ENCODE measurements at places on chromosomes 3 and 15.

GRCh38 chr3:129878355-129878754 is 15.2 kb downstream of the TMCC1 start:
- no peak for DNase-seq

GRCh38 chr3:138082992-138083386 is 32.4 kb downstream of the DZIP1L start:
- DNase-seq = no peak

DNA sequence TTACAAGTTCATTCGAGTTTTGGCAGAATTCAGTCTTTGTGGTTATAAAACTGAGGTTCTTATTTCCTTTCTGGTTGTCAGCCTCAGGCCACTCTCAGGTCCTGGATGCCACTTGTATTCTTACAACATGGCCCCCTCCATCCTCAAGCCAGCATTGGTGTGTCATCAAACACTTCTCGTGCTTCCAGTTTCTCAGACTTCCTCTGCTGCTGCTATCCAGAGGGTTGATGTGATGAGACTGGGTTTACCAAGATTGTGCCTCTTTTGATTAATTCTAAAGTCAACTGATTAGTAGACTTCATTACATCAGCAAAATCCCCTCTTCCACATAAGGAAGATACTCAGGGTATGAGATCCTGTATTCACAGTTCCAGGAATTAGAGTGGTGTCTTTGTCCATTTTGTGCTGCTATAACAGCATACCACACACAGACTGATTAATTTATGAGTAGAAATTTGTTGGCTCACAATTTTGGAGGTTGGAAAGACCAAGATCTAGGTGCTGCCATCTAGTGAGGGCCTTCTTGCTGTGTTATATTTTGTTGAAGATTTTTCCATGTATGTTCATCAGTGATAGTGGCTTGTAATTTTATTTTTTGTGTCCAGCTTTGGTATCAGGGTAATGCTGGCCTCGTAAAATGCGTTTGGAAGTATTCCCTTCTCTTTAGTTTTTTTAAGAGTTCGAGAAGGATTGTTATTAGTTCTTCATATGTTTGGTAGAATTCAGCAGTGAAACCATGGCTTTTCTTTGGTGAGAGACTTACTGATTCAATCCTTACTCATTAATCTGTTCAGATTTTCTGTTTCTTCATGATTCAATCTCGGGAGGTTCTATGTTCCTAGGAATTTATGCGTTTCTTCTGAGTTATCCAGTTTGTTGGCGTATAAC is 11.1 kb downstream of the LRCH3 start:
- no peak for DNase-seq

- DNase-seq = no peak
Measured at GRCh38 chr3:184011937-184012889, 5.5 kb downstream of the ABCC5 start.

- no peak for DNase-seq
Measured at GRCh38 chr3:190984502-190985244, 122.2 kb upstream of the GMNC start.

GRCh38 chr3:184874709-184875644 is 63.0 kb downstream of the VPS8 start:
- DNase-seq = no peak

GRCh38 chr3:87332789-87333188 is 56.4 kb upstream of the POU1F1 start:
- no peak for DNase-seq

Measured in amygdala (tissue), 56 donors.